ENCODE measurements at places on chromosomes 4 and X.

GRCh38 chr4:76856243-76857073, 41.5 kb downstream of the SOWAHB start:
- H3K36me3 ChIP-seq, result no peaks in the 10 kb centered on the region
- peak overlapping the region; percentile 42 for H3K27ac ChIP-seq
- H3K27me3 ChIP-seq, result no peaks in the 10 kb centered on the region
- H3K4me3 ChIP-seq, result no peak overlapping the region
- H3K4me1 ChIP-seq, result peaks cover 9% of the 10 kb centered on the region

GRCh38 chrX:154365997-154366665, 8.3 kb downstream of the FLNA start:
- H3K4me3 ChIP-seq, result no peak overlapping the region
- DNase-seq, result no peak
- H3K4me1 ChIP-seq, result peaks cover 11% of the 10 kb centered on the region
- H3K27me3 ChIP-seq, result no peaks in the 10 kb centered on the region
- no peaks in the 10 kb centered on the region for H3K36me3 ChIP-seq

DNA sequence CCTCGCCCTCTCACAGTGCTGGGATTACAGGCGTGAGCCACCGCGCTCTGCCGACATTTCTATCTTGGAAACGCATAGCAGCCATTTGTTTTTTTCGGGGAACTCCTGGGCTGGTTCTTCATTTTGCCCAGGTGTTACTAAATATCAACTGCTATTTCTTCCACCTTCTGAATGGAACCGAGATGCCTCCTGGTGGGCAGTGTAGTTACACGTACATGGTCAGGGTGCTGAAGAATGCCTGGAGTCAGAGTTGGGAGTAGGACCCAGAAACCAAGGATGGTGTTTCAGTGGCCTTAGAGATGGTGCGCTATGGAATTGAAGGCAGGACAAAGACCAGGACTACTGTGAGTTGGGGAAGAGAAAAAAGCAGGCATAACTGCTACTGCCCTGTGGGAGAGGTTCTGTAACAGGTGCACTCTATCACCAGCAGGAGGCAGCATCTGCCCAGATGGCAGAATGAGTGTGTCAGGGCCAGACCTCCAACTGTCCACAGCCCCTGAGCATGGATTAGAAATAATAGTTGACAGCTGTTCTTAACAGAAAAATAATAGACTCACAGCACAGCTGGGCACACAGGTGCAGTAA, 81.7 kb downstream of the ZC4H2 start:
- H3K27me3 ChIP-seq, result no peaks in the 10 kb centered on the region
- no peaks in the 10 kb centered on the region for H3K36me3 ChIP-seq
- no peak overlapping the region for H3K27ac ChIP-seq
- DNase-seq, result peak; percentile 35
- H3K4me3 ChIP-seq, result no peak overlapping the region

DNA sequence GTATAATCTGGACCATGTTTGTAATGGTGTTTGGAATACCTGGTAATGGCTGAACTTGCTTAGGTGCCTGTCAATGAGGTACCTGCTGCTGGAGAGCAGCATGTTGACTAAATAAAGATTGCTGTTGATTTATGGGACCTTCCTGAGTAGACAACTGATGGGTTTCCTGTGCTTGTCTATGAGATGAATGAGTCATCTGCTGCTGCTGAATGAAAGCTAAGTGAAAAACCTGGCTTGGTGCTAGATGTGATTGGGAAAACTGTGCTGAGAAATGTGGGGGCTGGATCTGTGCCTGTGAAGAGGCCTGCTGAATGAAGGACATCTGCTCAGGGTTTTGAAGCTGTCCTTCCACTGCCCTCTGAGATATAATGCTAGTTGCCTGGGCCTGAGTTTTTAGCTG, 69.6 kb downstream of the WNK3 start:
- no peak overlapping the region for H3K27ac ChIP-seq
- no peaks in the 10 kb centered on the region for H3K36me3 ChIP-seq
- H3K27me3 ChIP-seq, result no peaks in the 10 kb centered on the region
- peaks cover 11% of the 10 kb centered on the region for H3K4me1 ChIP-seq
- no peak for DNase-seq

- peaks cover 16% of the 10 kb centered on the region for H3K4me1 ChIP-seq
- H3K4me3 ChIP-seq, result peak overlapping the region; percentile 93
- no peaks in the 10 kb centered on the region for H3K27me3 ChIP-seq
- peak overlapping the region; percentile 99 for H3K27ac ChIP-seq
- no peak for DNase-seq
Observed at GRCh38 chr4:105474099-105474518, 247 bp upstream of the PPA2 start.

DNA sequence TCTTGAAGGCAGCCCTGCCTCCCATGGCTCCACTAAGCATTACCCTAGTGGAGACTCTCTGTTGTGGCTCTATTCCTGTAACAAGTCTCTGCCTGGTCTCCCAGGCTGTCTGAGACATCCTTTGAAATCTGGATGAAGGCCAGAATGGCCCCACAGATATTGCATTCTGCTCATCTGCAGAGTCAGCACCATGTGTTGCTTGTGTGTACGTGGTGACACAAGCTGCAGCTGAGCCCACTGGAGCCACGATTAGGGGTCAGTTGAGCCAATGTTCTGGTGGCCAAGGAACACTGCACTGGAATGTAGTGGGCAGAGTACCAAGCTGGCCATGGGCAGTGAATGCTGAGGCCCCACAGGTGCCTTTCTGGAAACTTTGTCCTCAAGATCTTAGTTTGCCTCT, 29.2 kb downstream of the GRID2 start:
- H3K27ac ChIP-seq, result no peak overlapping the region
- no peaks in the 10 kb centered on the region for H3K27me3 ChIP-seq
- DNase-seq, result no peak
- no peaks in the 10 kb centered on the region for H3K36me3 ChIP-seq
- no peaks in the 10 kb centered on the region for H3K4me1 ChIP-seq

DNA sequence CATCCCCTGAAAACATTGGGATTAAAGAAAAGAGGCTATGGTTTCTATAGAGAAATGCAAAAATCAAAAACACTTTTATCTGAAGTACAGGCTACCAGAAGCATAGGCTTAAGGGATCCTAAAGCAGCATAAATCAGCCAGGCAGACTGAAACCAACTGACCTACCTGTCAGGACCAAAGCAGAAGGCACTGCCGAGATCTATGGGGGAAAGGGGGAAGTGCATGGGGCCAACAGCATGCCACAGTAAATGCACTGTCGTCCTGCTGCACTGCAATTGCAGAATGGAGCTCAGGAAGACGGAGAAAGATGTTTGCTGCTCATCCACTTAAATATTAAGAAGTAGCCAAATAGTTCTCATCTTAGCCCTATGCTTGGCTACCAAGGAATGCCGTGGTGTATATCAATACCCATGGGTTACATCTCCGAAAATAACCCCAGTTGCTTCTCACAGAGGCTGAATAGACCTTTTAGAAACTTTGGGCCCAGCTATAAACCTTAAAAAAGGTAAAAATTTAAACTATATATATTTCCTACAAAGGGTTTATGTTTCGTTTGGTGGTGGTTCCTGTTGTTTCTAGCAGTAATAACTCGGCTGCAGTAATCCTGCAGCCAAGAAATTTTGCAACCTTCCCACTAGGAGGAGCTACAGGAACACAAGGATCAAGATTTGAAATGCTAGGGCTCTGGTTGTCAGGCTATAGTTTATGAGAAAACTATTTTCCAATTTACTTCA, 312.2 kb upstream of the DIAPH2 start:
- DNase-seq, result no peak
- no peaks in the 10 kb centered on the region for H3K36me3 ChIP-seq
- no peaks in the 10 kb centered on the region for H3K27me3 ChIP-seq
- H3K4me3 ChIP-seq, result peak overlapping the region; percentile 33
- no peak overlapping the region for H3K27ac ChIP-seq

DNA sequence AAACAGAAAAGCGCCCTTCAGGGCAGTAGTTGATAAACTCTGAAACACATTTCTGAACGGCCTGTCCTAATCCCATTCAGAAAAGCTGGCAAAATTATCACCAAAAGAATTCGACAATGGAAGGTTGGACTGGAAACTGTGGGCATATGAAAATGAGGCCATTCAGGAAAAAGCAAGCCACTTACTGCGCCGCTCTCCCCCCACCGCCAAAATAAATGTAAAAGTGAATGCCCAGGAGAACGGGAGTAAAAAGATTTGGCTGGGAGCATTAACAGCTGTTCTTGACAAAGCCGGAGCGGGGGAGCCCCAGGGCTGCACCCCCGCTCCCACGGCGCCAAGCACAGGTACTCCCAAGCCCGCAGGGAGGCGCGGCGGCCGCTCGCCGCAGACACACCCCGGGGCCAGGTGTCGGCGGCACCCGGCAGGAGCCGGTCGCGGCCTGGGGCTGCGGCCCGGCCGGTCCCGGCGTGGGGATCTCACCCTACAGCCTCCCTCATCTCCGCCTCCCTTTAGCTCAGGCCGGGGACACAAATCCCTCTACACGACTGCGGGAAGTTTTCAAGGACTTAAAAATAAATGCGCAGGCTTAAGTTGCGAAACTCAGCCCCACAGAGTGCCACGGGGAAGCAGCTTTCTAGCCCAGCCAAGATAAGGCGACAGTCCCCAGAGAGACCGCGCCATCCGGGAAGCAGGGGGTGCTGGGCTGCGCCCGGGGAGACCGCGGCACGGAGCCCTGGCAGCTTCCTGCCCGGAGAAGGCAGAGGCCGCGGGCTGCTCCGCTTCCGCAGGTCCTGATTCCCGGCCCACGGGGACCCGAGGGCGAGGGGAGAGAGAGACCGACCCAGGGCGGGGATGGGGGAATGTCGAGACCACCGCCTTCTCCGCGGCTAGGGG, 593 bp downstream of the SH3RF1 start:
- no peaks in the 10 kb centered on the region for H3K36me3 ChIP-seq
- peak overlapping the region; percentile 87 for H3K27ac ChIP-seq
- peak; percentile 50 for DNase-seq
- no peaks in the 10 kb centered on the region for H3K27me3 ChIP-seq

DNA sequence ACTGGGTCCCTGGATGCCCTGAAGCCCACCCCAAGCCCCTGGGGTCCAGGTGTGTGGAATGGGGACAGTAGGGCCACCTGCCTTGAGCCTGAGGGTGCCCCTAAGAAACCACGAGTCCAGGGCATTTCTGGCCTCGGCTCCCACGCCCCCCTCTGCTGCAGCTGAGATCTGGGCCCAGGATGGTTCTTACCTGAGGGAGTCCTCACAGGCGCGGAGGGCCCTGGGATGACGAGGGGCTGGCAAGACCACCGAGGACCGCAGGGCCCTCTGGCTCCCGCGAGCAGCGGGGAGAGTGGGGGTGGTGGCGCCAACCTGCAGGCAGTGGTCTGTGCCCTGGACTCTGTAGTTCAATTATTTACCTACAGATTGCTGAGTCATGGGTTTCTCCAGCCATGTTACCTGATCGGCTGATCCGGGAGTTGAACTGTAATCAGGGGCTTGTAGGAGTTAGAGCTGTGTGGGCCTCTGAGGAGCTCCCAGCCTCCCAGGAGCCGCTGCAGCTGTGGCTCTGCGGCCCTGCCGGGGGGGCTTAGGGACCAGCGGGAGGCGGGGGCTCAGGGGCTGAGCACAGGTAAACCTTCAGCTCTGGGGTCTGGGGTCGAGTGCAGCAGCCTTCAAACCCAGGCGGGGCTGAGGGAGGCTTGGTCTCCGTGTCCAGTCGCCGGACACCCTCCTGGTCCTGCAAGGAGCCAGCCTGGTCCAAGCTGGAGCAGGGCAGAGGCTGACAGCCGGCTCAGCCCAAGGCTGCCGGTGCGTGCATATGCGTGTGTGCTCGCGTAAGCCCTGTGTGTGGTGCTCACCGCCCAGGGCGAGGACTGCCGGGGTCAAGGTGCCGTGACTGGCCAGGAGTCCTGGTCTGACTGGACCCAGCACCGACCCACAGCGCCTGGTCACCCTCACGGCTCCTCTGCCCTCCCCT, at the start of gene SLC26A1:
Gene SLC26A1, minus strand, starts transcription at position 294 of the 919 bp plus-strand sequence. CDS start 1,701 bp downstream, outside the sequence.
- H3K4me3 ChIP-seq, result peak within 1 kb of the TSS; percentile 60
- no peaks in the 10 kb centered on the region for H3K27me3 ChIP-seq
- H3K27ac ChIP-seq, result peak within 1 kb of the TSS; percentile 92
- peaks cover 39% of the 10 kb centered on the region for H3K4me1 ChIP-seq
- DNase-seq, result peak; percentile 58

- H3K27ac ChIP-seq, result no peak overlapping the region
- no peak overlapping the region for H3K4me3 ChIP-seq
- no peak for DNase-seq
- H3K4me1 ChIP-seq, result no peaks in the 10 kb centered on the region
Observed at GRCh38 chr4:8395504-8396296, 44.8 kb downstream of the ACOX3 start.

- no peak overlapping the region for H3K27ac ChIP-seq
- no peaks in the 10 kb centered on the region for H3K4me1 ChIP-seq
- no peaks in the 10 kb centered on the region for H3K27me3 ChIP-seq
- no peak for DNase-seq
- no peaks in the 10 kb centered on the region for H3K36me3 ChIP-seq
Observed at GRCh38 chrX:53286171-53286570, 4.8 kb upstream of the IQSEC2 start.

DNA sequence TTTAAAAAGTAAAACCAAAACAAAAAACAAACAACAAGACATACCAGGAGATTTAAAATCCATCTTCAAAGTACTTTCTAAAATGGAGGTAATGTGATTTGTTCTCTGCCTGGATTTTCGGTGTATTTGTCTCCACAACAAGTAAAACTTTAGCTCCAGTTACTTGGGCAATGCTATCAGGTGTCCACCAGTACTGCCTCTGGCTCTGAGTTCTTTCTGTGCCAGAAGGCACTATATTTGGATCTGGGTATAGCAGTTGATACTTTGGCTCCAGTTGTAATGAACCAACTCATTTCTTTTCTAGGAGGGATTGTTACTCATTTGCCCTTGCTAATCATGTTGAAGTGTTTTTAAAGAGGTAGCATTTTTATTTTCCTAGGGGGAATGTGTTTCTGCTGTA, 9.5 kb upstream of the PDLIM5 start:
- H3K27ac ChIP-seq, result no peak overlapping the region
- H3K4me1 ChIP-seq, result no peaks in the 10 kb centered on the region
- no peak for DNase-seq
- no peaks in the 10 kb centered on the region for H3K27me3 ChIP-seq

DNA sequence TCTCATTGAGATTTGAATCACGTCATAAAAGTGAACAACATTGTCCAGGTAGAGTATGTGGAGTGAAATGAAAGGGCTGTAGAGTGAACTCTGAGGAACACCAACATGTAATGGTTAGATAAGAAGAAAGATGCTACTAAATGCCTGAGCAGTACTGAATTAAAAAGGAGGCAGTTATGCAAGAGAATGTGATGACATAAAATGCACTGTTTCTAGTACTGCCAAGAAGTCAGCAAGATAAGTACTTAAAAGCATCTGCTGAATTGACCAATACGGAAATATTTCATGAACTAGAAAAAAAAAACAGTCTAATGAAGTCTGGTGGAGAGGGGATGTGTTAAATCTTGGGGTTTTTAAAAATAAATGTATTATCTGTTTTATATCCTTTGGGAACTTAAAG, 583.8 kb upstream of the GALNT7 start:
- no peak overlapping the region for H3K27ac ChIP-seq
- no peak for DNase-seq
- H3K4me1 ChIP-seq, result no peaks in the 10 kb centered on the region
- no peaks in the 10 kb centered on the region for H3K27me3 ChIP-seq

DNA sequence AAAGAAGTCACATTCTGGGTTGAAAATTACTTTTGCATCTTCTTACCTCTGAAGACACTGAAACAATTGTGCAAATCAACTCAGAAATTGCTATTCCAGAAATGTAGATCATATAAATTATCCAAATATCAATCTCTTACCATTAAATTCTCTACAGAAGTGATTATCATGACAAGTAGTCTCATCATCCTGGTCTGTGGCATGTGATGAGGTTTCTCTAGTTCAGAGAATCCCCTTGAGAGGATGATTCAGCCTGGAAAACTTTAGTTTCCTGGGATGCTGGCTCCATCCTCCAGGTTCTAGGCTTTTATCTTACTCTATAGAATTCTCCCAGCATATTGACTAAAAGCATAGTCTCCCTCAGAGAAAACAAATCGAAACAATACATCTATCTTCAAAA, 76.2 kb upstream of the S100G start:
- H3K27ac ChIP-seq, result no peak overlapping the region
- no peaks in the 10 kb centered on the region for H3K4me1 ChIP-seq
- DNase-seq, result no peak
- H3K27me3 ChIP-seq, result no peaks in the 10 kb centered on the region
- no peaks in the 10 kb centered on the region for H3K36me3 ChIP-seq

All from liver (tissue), 10 donors.